ENCODE measurements at places on chromosomes 3 and 15.

DNA sequence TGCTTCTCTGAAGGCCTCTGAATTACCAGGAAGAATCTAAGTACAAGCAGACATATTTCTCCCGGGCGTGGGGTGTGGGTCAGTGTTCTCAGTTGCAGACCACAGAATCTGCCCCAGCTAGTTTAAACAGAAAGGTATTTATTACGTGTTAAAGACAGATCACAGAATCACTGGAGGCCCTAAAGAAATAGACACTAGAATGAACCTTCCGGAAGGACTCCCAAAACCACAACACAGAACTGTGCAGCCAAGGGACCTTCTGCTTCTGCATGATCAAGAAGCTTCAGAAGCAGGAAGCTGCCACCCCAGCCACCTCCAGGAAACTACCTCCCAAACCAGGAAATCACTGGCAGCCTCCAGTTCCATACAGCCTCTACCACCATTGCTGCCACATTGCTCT is 32.7 kb upstream of the ZFAND6 start:
- DNase-seq: no peak

- DNase-seq: no peak
These were observed 52.5 kb downstream of the CYP11A1 start for GRCh38 chr15:74314795-74315438.

GRCh38 chr3:69235882-69236281 is 113.5 kb upstream of the LMOD3 start:
- no peak for DNase-seq

GRCh38 chr3:157713101-157713500 is 209.9 kb upstream of the VEPH1 start:
- no peak for DNase-seq

DNA sequence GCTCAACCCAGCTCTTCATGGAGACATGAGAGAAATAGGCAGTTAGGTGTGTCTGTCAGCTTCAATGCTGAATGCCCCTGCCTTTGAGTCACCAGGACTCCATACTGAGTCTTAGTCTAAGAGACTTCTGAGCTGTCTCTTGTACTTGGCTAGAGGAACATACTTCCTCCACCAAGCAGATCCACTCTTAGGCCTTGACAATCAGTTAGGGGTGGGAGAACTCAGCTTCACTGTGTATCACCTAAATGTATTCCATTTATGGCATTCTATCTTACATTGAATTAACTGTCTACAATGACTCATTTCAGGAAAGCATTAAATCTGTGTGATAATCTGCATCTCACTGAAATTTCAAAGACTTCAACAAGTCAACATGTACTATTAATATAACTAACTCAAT is 66.0 kb downstream of the STAC start:
- no peak for DNase-seq

DNA sequence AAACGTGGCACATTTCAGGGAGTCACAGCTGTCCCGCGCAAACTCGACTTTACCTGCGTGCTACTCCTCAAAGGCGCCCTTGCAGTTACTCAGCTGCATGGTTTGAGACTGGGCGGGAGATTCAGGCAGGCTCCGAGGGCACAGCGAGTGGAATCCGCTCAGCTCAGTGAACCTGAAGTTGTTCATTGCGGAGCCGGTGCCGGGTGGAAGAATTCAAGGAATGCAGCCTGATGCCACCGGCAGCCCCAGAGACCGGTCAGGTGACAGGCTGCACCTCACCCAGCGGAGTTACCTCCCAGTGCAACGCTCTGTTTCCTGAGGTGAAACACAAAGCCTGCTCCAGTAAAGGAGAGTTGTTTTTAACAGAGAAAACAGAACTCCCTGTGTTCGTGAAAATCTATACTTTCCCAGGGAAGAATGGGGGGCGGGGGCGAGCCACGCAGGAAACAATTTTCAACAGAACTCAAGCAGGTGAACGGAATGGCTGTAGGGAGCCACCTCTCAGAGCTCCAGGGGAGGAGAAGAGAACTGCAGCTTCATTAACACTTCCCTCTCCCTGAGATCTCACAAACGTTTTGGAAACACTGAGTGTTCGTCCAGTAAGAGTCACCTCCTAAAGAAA is 3.8 kb downstream of the VEPH1 start:
- DNase-seq: no peak

Data from RKO (cell line).